ENCODE measurements at places on chromosomes 7 and 10. TPM values are rescaled to one million over a fixed set of nuclear protein-coding genes. Genes with fewer than 3 reads are reported as not detected.

GRCh38 chr7:47992446-47992845 is 13.0 kb upstream of the HUS1 start:
- DNase-seq, result no peak

CTAGE8 gene
- 0.11 TPM for total RNA-seq

DNA sequence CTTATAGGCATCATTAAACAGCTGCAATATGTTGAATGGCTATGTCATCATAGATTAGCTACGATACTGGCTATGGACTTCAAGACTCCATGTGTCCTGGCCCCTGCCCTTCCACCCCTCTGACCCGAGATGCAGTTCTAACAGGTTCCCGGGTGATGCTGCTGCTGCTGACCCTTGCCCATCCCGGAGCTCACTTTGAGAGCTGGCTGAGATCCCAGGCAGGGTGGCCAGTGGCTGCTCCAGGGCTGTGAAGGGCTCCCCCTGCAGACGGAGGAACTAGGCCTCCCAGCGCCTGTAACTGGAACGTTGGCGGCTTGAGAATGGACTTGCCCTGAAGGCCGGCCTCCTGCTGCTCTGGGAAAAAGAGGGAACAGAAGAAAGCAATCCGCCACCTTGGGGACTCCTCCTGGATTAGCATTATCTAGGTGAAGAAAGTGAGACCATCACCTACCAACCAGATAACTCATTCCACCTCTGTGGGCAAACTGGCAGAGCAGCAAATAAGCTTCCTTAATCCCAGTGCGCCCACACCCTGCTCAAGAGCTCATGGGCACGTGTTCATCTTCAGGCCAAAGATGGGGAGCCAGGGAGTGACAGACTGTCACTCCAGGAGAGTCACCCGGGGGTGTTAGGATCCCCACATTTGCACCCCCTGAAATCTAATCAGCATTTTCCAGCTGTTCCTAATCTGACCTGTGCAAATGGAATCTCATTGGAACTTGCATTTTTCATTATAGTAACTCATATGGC is 56.8 kb downstream of the PARP12 start:
- peak; percentile 84 for DNase-seq

PKD1L1 gene
- total RNA-seq, result 0.02 TPM

STEAP1B gene
- total RNA-seq, result 22.0 TPM

GRCh38 chr7:13841284-13841683 is 148.2 kb downstream of the ETV1 start:
- DNase-seq, result no peak

DNA sequence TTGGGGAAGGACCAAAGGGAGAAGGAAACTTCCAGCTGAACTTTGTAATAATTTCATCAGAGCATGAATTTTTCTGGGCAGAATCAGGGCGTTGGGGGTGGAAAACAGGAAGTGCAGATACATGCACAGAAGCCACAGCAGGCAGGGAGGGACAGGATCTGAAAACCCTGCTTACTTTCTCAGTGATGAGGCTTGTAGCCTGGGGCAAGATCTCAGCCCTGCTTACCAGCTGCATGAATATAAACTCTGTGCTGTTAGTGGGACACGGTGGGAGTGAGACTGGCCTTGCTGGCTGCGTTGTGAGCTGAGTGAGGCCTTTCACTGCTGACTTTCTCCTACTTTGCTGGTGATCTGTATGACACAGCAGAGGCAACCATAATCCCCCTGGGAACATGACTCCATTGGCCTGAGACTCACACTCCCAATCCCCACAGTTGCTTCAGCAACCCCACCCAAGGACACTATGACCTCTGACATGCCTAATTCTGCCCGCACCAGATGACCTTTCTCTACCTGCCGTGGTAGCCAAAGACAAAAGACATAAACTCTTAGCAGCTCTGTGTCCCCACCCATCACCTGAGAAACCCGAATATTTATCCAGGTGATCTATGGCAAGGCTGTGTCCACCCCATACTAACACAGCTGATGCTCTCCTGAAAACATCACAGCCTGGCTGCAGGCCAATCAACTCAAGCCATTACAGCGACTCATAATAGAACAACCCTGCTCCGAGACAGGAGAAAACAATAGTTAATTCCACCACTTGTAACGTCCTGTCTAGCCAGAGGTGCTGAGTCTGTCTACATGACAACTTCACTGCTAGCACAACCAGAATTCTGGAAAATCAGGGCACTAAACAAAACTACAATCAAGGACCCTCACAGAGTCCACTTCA is 190.7 kb upstream of the CHRM2 start:
- DNase-seq, result no peak

LIPJ gene
- total RNA-seq, result not detected

ITGB8 gene
- 0.02 TPM for total RNA-seq

GRCh38 chr10:131560166-131560565 is 248.6 kb upstream of the TCERG1L start:
- no peak for DNase-seq

DNA sequence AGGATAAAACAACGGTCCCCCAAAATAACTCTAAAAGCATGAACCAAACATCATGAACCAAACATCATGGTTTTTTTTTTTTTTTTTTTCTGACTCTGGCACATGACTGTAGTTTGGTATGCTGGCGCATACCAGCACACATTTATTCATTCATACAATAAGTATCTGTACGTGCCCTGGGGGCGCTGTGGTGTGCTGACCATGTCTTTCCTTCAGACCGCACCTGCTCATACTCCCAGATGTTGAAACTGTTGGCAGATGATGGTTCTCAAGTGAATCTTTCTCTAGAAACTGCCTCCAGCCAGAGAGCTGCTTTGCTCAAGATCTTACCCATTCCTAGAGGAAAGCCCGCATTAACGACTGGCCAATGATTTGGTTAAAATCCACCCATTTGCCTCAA is 114.7 kb upstream of the ANKRD30A start:
- no peak for DNase-seq

DNA sequence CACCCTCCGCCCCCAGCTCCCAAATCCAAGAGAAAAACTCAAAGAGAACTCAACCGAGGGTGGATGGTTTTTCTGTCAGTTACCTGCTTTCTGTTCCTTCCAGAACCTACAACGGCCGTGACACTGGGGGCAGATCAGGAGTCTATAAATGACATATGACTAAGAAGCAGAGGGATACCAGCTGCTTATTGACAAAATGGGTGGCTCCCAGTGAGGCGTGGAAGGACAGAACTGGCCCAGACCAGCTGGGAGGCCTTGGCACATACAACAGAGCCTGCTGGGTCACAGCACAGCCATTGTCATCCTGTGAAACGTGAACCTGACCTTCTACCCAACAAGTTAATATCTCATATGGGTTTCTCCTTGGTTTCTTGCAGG is 84.3 kb upstream of the ADRB1 start:
- no peak for DNase-seq

DNA sequence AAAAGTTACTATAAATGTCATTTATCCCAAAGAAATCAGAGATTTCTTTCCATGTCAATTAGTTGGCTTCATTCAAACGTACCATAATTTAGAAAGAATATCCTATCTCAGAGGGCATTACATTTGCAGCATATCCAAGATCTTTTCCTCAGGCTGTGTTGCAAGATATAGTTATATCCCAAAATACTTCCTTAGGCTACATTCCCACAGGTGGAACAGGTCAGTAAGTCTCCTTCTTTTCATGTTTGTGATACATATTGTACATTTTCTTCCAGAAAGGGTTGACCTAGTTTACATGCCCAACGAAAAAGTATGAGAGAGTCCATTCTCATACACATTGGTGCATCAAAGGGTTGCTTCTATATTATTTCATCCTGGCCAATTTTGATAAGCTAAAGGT is 26.9 kb upstream of the VWA2 start:
- DNase-seq, result no peak

GRCh38 chr10:24694086-24694485 is 29.6 kb downstream of the ARHGAP21 start:
- DNase-seq, result no peak

DNA sequence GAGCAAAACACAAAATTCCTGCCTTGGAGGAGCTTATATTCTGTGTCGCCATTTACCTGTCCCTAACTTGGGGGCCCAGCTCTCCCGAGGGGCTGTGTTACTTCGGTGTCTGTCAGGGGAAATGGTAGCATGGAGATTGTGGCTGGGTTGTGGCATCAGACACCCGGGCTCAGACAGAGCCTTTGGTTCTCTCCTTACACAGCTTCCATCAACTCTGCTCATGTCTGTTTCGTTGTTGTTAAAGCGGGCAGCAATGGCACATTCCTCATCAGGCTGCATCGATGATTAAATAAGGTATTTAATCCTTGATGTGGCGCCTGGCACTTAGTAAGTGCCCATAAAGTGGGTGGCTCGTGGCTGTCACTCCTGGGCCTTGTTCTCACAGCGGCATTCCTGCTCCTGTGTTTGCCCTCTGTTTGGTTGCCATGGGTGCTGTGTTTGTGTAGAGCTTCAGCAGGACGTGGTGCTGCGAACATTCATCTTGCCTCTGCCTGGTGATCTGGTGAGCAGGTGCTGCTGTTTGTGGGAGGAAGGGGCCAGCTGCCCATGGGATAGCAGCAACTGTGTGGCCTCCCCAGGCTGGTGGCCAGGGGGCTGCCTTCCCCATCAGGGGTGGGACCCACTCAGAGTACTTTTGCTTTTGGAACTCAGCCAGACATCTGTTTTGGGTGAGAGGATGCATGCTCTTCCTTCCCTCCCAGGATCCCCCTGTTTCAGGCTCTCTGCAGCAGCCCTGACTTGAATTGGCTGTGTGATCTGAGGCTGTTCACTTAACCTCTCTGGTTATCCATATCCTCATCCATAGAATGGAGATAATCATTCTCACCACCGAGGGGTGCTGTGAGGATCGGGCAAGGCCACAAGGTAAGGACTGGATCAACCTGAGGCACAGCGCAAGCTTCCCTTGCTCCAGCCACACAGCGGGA is 207.2 kb upstream of the SVIL start:
- no peak for DNase-seq

GRCh38 chr7:140562926-140563481 is 77.6 kb downstream of the DENND2A start:
- no peak for DNase-seq

CNTNAP2 gene
- total RNA-seq, result 0.62 TPM

- DNase-seq, result no peak
Measured at GRCh38 chr7:158492367-158492764, 95.3 kb downstream of the PTPRN2 start.

RASA4 gene
- total RNA-seq, result 10.9 TPM

- peak; percentile 42 for DNase-seq
Measured at GRCh38 chr10:64506963-64507362, 985.8 kb downstream of the REEP3 start.

LIPF gene
- total RNA-seq, result not detected

All from K562 (cell line).